Ammon's horn (tissue), 1 donor: ENCODE measurements at places on chromosomes 12 and 14.

GRCh38 chr14:33555710-33556350 lies 395.0 kb downstream of the EGLN3 start:
- DNase-seq, result no peak

DNA sequence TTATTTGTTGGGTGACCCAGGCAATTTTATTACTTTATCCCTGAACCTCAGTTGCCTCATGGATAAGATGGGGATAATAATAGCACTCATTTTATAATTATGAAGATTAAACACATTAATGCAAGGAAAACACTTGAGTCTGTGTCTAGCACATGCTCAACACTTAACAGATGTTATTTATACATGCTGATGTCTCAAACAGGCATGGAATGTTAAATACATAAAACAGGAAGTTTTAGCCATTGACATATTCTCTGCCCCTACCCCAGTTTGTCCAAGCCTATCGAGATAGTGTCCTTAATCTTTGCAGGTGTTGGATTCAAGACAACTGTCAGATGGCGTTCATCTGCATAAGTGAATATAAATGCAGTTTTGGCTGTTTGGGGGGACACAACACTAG lies 109.8 kb downstream of the SCAF11 start:
- no peak for DNase-seq

DNA sequence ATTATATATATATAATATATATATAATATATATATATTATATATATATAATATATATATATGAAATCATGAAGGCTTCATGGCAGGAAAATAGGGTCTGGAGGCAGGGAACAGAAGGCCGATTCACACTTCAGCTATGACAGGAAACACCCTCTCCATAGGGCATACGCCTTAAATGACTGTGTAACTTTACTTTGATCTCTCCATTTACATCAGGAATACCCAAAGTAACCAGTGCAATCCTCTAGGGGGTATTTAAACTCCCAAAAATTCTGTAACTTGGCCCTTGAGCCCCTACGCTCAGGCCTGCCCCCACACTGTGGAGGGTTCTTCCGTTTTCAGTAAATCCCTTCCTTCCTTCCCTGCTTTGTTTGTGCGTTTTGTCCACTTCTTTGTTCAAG lies 40.4 kb upstream of the PPP2R5C start:
- DNase-seq, result no peak

DNA sequence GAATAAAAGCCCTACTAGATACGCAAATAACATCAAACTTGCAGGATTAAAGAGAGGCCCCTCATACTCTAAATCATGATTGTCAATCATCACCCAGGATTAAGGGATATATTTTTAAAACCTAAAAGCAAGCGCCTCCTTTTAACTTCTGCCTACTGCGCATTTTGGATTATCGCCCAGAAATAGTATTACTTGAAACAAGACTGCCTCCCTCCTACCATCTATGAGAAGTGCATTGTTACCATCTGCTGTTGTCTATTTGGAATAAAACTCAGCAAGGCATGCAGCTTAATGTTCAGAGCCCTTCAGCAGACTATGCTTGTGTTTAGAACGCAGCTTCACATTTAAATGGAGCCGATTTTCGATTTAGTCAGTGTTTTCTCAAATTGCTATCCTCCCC lies 79.6 kb downstream of the EXOC5 start:
- peak; percentile 76 for DNase-seq

- DNase-seq, result no peak
Observed at GRCh38 chr12:88604646-88605045, 24.4 kb upstream of the KITLG start.

- DNase-seq, result no peak
Observed at GRCh38 chr14:102493096-102493495, 16.5 kb downstream of the ANKRD9 start.

GRCh38 chr14:55238019-55238680 lies 33.1 kb upstream of the FBXO34 start:
- DNase-seq, result no peak

GRCh38 chr12:51773145-51773869 lies 75.2 kb downstream of the FIGNL2 start:
- DNase-seq, result no peak

GRCh38 chr14:100871234-100872186 lies 32.0 kb downstream of the RTL1 start:
- no peak for DNase-seq

DNA sequence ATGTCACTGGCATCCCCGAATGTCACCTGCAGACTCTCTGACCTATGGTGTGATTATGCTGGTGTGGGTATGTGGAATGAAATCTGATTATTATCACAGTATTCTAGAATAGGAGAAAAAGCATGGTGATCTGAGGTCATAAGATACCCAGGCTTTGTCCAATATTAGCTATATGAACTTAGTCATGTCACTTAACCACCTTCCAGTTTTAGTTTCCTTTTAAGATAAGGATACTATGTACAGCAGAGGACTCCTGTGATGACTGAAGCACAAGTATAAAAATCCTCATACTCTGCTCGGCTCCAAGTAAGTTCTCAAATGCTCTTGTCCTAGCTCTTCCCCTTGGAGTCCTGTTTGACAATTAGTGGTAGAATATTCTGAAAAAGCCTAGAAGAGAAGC lies 2.8 kb downstream of the GNS start:
- no peak for DNase-seq

DNA sequence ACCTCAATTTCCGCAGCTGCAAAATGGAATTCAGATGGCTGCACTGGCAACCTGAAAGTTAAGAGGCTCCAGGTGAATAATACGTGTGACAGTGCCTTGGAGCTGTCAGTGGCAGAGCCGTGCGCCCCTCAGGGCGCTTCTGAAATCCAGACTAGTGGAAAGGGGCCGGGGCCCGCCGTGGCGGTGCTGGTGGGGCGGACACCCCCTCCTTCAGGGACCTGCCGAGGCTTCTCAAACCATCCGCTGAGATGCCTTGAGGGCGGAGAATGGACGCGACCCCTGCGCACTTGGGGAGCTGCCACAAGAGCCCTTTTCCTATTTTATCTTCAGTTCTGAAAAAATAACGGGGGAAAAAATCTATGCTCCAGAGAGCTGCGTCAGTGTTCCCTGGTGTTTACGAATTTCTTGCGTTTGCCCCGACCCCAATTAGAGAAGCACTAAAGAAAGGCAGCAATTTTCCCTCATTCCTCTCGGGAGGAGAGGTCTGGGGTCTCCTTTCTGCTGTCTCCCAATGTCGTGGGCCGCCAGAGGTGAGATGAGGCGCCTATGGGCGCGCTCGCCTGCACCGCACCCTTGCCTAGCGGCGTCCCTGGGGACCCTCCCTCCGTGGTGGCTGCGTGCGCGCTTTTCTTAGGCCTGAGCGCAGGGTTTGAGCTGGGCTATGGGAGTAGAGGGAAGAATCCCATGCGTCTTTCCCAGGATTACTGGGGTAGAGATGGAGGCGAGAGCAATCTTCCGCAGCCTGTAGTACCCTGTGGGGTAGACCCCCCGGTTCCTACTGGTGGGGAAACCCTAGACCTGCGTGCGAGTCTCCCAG lies 2.2 kb downstream of the NOS1 start:
- DNase-seq, result no peak

- no peak for DNase-seq
Observed at GRCh38 chr12:42128327-42128726, 16.3 kb downstream of the GXYLT1 start.

GRCh38 chr12:93782853-93783252 lies 105.7 kb downstream of the CRADD start:
- no peak for DNase-seq

DNA sequence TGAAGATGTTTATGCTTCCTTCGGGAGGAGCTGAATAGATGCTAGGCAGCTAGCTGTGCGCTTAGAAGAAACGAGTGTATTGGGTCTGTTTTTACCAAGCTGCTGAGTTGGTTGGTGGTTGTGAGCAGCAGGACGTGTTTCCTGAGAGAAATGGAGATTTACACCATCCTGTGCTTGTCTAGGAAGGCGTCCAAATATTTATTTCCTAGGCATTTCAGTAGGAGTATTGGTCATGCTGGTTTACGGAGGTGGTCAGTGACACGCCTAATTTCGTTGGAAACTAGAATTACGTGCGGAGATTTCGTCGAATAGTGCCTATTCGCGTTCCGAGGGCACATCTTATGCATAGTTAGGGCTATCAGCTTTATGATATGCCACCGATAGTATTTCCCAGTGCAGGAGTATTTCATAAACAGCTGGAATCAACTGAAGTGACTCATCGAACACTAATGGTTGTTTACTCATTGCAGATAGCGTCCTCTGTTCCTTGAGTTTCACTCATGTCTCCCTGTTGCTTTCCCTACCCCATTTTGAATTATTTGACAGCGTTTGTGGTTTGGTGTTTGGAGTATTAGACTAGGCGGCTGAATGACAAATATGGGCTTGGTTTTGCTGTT lies 780 bp downstream of the TBC1D15 start:
- DNase-seq, result peak; percentile 13

- DNase-seq, result no peak
Observed at GRCh38 chr14:100868621-100869370, 34.7 kb downstream of the RTL1 start.

GRCh38 chr12:120468821-120469449 lies 613 bp downstream of the SRSF9 start:
- DNase-seq, result no peak

DNA sequence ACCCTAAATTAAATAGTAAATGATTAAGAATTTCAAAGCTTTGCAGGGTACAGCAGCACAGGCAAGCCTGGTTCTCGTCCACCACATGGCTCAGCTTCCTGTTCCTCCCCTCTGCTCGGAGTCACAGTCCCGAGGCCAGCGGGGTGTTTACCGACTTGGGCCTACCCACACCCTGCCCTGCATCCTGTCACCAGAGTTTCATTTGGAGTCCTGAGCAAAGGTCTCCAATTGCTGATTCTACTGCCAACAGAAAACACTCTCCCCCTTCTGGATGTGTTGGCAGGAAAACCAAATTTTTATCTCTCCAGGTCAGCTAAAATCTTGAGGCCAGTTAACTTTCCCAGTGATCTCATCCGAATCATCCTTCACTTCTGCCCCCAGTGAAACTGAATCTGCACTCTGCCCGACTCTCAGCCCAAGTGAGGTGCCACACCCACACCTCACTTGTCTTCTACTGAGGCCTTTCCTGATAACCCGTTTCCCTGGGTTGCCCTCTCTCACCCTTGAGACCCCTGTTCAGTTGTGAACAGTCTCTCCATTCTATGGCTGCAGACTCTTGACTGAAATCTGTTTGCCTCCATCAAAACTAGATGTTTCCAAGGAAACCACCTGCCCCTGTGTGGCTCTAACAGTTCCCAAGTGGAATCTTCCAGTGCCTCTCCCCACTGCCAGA lies 71.2 kb downstream of the VCPKMT start:
- peak; percentile 49 for DNase-seq

DNA sequence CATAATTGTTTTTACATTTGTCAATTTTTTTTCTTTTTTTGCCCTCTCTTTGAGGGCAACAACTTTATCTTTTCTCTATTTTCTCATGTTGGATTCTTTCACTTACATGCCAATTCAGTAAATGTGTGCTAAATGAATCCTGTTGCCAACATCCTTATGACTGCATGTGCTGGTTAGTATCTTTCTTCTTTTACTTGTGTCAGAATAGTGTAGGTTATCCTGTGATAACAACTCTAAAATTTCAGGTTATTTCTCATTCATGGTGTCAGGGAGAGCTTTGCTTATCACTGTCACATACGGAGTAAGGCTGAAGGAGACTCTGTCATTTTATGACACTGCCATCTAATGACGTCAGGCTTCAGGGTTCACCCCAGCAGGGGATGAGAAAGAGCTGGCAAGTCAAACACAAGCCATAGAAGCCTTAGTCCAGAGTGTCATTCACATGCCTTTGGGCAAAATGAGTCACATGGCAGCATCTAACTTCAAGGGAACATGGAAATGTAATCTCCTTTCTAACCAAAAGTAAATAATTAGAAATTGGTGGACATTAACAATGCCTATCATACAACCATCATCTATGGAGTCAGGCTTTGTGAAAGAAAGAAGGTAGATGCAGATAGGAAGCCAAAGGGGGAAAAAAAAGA lies 242.5 kb upstream of the ATP2B1 start:
- no peak for DNase-seq

GRCh38 chr12:58202933-58203718 lies 261.8 kb downstream of the ATP23 start:
- DNase-seq, result no peak

DNA sequence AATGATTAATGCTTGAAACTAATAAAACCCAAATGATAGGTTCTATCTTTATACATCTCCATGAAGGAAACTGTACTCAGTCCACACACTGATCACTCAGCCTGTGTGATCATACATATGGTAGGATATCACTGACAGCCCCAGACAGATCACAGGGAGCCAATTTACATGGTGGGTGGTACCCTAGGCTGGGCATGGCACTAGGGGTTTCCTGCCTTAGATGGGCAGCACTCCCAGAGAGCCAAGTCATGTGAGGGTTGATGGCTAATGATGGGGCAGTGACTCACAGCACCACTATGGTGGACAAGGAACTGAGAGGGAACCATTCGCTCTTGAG lies 89.6 kb upstream of the PTPRR start:
- no peak for DNase-seq

DNA sequence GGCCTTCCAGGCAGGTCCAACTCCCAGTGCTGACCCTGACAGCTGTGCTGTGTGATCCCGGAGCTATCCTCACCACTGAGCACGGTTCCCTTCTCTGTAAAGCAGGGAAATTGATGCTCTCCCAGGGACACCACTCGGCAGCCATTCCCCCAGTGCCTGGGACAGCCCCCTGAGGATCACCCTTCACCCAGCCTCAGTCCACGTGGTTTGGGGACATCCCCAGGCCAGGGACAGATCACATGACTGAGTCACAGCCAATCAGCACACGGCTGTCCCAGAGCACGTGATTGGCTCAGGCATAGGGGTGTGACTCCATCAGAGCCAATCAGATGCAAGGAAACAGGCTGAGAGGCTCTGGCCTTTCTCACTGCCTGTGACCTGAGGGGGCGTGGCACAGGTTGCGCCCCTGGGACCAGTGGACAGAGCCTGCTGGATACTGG lies 68.8 kb upstream of the SFSWAP start:
- DNase-seq, result no peak

- no peak for DNase-seq
Observed at GRCh38 chr14:95297832-95298231, 21.9 kb downstream of the CLMN start.

DNA sequence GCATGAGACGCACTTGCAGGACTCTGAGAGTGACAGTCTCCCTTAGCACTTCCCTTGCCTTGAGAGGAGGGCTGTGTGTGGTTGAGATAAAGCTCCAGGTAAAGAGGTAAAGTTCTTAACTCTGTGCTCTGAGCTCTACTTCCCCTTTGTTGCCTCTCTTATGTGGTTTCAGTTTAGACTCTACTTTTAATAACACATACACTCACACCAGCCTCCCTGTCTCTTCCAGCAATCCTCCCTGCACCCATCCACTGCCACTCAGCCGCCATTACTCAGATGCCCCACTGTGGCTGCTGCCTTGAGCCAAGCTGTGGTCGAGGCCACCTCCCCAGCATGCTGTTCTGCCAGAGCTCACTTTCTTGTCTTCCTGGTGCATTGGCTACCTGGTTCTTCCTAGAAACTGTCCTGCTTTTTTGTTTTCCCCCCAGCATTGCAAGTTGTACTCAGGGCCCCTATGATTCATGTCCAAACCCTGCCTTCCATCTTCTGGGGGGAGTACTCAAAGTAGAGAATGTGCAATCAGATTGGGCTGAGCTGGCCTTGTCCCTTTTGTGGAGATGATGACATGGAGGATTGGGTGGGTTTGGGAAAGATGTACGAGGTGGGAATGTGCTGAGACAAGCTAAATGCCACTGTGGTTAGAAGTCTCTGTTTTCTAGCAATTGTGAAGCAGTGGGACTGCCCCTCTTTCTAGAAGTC lies 115.5 kb upstream of the PARP11 start:
- DNase-seq, result no peak
